ENCODE measurements at places on chromosomes 7 and 10.
A peak's percentile ranks its signal among the peaks of the same experiment; 100 is the strongest.

DNA sequence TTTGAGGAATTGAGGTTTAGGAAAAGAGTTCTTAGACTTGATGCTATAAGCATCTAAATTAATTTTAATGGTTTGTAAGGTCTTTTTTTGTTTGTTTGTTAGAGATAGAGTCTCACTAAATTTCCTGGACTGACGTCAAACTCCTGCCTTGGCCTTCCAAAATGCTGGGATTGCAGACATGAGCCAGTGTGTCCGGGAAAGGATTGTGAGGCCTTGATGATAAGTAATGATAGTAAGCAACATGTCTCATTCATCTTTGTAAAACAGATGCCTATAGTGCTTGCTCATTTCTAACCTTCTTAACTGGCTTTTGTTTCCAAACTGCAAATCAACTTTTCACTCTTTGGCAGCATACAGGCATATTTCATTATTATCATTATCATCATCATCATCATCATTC is 176.0 kb upstream of the KCND2 start:
- DNase-seq = no peak

DNA sequence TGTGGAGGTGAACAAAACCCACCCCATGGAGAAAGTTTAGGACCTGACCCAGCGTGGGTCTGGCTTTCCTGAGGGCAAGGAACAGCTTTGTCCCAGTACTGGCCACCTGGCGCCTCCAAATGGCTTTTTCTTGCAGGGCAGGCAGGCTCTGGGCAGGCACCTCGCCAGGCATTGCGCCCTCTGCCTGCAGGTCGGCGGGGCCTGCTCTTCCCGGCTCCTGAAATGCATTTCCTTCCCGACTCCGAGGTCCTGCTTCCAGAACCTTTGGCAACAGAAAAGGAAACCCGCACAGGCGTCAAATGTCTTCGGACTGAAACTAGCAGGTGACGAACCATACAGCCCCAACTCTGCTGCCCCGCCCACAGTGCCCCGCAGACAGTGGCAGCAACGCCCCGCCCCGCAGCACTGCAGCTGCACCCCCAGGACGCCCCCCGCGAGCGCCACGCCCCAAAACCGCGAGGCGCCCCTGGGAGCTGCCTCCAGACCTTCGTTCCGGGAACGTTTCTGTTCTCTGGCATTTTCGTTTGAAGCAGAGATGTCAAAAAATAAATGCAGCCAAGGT is 65.5 kb downstream of the C10orf143 start:
- no peak for DNase-seq

DNA sequence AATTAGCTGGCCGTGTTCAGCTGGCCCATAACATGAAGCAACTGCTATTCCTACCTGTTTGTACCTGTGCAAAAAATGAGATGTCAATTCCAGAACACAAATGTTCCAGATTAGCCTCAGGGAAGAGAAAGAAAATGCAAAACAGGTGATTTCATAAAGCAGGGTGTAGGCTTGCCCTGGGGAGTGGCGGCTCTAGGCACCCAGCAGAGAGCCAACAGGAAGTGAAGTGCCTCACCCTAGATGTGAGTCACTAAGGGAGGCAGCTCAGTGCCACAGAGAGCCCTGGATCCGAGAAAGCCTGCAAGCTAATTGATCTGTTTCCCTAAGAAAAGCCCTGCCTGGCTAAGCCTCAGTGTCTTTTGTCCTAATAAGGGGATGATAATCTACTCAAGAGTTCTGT is 240.0 kb downstream of the ARHGAP21 start:
- DNase-seq = peak; percentile 4

- no peak for DNase-seq
These were observed 1.4 kb upstream of the ZYX start for GRCh38 chr7:143379611-143380259.
